ENCODE measurements at places on chromosomes 3 and 15. TPM values are rescaled to one million over a fixed set of nuclear protein-coding genes. Genes with fewer than 3 reads are reported as not detected.

Gene C3orf22
- not detected for total RNA-seq

GRCh38 chr3:178826435-178827123, 245.0 kb downstream of the ZMAT3 start:
- DNase-seq = no peak
- no peak overlapping the region for H3K4me3 ChIP-seq
- no peaks in the 10 kb centered on the region for H3K36me3 ChIP-seq
- H3K4me1 ChIP-seq = no peaks in the 10 kb centered on the region
- no peak overlapping the region for H3K27ac ChIP-seq

DNA sequence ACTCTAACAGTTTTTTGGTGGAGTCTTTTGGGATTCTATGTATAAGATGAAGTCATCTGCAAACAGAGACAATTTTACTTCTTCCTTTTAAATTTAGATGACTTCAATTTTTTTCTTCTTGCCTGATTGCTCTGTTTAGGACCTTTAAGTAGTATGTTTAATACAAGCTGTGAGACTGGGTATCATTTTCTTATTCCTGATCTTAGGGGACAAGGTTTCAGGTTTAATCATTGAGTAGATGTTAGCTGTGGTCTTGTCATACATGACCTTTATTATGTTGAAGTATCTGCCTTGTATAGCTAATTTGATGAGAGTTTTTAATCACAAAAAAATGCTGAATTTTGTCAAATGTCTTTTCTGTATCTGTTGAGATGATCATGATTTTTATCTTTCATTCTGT, 20.6 kb downstream of the GRM2 start:
- H3K27ac ChIP-seq = no peak overlapping the region
- DNase-seq = no peak
- no peaks in the 10 kb centered on the region for H3K4me1 ChIP-seq
- no peak overlapping the region for H3K4me3 ChIP-seq
- H3K36me3 ChIP-seq = no peaks in the 10 kb centered on the region

- no peak for DNase-seq
- H3K27me3 ChIP-seq = no peaks in the 10 kb centered on the region
- H3K36me3 ChIP-seq = no peaks in the 10 kb centered on the region
- H3K4me1 ChIP-seq = no peaks in the 10 kb centered on the region
- no peak overlapping the region for H3K4me3 ChIP-seq
Observed at GRCh38 chr15:25535866-25536265, 97.0 kb upstream of the UBE3A start.

GRCh38 chr15:100495861-100496260, 32.9 kb downstream of the CERS3 start:
- no peak overlapping the region for H3K4me3 ChIP-seq
- H3K4me1 ChIP-seq = no peaks in the 10 kb centered on the region
- H3K36me3 ChIP-seq = no peaks in the 10 kb centered on the region
- no peaks in the 10 kb centered on the region for H3K27me3 ChIP-seq
- H3K27ac ChIP-seq = no peak overlapping the region

DNA sequence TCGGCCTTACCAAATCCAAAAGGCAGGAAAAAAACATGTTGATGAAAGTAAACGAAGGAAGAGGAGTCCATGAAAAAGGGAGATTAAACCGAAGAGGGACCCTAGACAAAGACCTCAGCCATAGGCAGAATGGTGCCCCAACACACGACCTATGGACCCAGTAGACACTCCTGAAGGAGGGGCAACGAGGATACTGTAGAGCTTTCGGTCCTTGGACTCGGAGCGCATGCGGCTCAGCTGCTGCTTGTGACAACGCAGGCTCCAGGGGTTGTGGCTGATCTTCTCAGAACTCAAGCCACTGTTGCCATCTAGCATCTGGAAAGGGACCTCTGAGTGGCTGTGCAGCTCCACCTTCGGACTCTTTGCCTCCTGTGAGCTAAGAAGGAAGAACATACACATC, 8.8 kb upstream of the GMPPB start:
- H3K4me3 ChIP-seq = no peak overlapping the region
- no peaks in the 10 kb centered on the region for H3K27me3 ChIP-seq
- no peak for DNase-seq

GRCh38 chr15:61041886-61042285, 187.2 kb downstream of the RORA start:
- no peaks in the 10 kb centered on the region for H3K27me3 ChIP-seq
- no peak overlapping the region for H3K27ac ChIP-seq
- DNase-seq = no peak

- peaks cover 3% of the 10 kb centered on the region for H3K4me1 ChIP-seq
- no peaks in the 10 kb centered on the region for H3K36me3 ChIP-seq
- no peak overlapping the region for H3K27ac ChIP-seq
- DNase-seq = no peak
- no peaks in the 10 kb centered on the region for H3K27me3 ChIP-seq
Observed at GRCh38 chr15:66638377-66638776, 63.7 kb upstream of the SMAD6 start.

- H3K27me3 ChIP-seq = no peaks in the 10 kb centered on the region
- H3K36me3 ChIP-seq = no peaks in the 10 kb centered on the region
Observed at GRCh38 chr15:25671132-25671531, 192.0 kb downstream of the ATP10A start.

Measured in endodermal cell (in vitro differentiated cells).